ENCODE measurements at places on chromosomes 4 and X.

- DNase-seq = no peak
Measured at GRCh38 chr4:105208561-105208960, 61.9 kb downstream of the TET2 start.

- DNase-seq = no peak
Measured at GRCh38 chrX:93791304-93791703, 117.3 kb downstream of the FAM133A start.

DNA sequence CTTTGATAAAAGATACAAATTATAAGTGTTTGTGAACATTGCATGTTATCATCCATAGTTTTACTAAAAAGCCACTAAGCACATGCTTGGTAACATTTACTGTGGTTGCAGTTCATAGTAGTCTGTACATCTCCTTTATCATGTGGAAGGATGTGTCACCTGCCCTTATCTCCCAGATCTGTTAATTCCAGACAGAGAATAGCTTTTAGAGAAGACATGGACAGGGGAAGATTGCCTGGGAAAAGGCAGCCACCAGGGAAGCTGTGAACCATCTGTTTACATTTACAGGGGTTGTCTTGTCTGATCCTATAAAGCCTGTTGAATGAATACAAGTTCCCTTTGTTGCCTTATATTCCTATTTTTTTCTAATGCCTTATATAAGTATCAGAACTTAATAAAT, 396.0 kb downstream of the FAT4 start:
- DNase-seq = no peak

GRCh38 chrX:84064164-84064563, 123.8 kb downstream of the RPS6KA6 start:
- DNase-seq = no peak

DNA sequence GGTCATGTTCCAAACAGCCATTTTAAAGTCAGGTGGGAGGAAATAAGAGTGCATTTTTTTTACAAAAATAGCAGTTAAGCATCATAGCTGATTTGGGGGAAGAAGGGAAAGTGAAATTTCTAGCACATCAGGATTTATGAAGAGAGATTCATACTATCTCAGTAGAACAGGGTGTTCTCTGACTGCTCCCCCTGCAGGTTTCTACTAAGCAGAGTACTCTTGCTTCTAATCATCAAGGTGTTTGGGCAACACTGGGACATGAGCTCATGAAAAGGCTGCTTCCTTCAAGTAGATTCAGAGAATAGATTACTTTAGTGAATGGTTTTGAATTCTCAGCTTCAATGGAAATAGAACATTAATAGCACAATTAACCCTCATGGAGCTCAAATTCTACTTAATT, 591.4 kb upstream of the PCDH10 start:
- no peak for DNase-seq

DNA sequence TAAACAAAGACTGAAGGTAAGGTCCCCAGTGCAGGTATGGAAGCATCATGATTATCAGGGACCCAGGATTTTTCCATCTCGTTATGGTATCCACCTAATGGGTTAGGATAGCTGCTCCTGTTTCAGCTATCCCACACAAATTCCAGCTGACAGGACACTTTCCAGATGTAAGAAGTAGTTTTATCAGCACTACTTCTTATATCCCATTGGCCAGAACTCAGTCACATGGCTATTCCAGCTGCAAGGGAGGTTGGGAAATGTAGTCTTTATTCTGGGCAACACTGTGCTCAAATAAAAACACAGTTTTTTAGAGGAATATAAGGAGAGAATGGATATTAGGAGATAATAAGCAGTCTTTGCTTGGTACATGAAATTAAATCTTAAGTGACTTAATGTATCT, 96.7 kb downstream of the SRPX start:
- no peak for DNase-seq

DNA sequence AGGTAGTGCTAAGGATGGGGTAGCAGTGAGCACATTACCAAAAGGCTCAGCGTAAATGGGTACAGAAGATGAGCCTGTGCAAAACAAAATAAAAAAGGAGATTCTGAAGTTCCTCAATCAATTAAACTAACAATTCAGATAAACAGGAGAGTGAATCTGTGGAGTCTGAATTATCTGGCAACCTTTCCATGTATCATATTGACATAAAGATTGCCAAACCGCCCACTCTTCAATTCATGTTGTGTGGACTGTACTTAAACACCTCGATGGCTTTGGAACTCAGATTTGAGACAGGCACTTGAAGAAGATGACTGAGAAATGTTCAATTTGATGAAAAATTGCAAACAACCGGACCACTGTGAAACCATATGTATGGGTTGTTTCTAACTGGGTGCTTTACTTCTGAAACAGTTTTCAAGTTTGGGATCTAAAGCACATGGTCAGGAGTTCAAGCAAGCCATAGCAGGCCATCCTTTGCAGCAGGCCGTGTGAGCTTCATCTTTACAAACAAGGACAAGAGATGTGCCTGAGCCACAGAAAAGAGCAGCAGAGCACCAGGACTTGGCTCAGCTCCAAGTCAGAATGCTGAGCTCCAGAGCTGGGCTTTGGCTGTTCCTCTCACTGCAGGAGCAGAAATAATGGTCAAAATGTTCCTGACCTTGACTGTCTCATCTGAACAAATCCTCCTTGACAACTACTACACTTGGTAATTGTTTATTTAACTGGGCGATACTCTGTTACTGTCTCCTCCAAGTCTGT, 108.1 kb downstream of the MGST2 start:
- DNase-seq = no peak

DNA sequence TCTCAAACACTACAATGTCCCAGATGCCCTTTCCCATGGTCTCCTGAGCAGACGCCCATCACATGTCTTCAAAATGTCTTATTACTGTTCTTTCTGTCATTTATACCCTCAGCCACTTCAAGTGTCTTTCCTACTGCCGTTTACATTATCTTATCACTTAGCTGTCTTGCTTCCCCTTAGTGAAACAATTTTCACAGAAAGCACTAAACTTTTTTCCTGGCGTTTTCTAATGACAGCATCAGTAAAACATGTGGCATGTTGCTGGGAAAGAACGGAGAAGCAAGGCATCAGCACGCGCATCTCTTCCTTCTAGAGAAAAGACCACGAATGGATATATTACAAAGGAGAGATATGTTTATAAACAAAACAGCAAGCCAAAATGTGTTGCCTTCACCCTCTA, 189.7 kb upstream of the SLIT2 start:
- no peak for DNase-seq

DNA sequence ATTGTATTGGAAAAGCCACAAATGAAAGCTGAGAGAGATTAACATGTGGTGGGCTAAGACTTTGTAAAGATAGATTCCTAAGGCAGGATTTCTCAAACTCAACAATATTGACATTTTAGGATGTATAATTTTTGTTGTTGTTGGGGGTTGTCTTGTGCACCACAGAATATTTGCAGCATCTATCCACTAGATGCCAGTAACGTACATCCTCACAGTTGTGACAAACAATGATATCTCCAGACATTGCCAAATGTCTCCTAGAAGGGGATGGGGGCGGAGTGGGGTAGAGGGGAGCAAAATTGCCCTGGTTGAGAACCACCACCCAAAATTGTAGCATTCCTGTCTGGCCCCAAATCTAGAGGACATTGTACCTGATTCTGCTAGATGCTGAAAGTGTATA, 14.7 kb upstream of the CBR4 start:
- DNase-seq = no peak

DNA sequence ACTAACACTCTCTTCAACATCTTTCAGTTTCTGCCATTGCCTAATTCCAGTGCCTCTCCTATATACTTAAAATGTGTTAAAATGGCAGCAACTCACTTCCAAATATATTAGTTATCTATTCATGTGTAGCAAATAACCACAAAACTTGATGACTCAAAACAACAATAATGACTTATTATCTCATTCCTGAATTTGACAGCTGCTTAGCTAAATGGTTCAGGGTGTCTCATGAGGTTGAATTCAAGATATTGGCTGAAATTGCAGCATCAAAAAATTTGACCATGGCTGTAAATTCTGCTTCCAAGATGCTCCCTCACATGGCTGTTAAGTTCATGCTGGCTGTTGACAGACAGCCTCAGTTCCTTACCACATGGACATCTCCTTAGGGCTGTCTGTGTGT, 25.3 kb downstream of the PITX2 start:
- DNase-seq = no peak

GRCh38 chr4:128332081-128332480, 44.5 kb upstream of the PGRMC2 start:
- DNase-seq = no peak

DNA sequence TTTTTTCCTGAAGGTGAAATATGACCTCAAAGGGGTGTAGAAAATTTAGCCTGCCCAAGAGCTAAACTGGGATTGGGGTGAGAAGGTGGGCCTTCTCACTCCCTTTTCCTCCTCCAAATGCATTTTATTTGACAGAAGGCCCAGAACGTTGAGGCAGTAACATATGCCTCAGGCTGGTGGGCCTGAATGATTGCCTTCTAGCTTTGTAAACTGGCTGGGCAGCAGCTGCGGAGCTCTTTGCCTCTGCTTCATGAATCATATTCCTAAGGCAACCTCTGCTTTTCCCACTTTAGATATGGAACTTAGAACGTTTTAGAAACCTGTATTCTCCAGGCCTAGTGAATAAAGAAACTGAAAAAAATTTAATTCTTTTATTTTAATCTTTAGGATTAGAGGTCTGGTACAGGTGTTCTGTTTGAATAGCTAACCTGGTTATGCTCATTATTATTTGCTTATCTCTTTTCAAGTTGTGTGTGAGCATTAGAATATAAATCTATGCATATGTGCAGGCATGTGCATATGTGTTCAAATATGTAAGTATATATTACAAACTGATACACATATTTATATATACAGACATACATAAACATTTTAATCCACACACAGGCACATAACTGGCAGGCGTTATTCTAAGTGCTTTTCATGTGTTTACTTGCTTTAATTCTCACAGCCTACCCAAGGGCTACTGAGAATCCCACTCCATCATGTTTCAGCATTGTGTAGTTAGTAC, 11.5 kb downstream of the PRDM8 start:
- no peak for DNase-seq

DNA sequence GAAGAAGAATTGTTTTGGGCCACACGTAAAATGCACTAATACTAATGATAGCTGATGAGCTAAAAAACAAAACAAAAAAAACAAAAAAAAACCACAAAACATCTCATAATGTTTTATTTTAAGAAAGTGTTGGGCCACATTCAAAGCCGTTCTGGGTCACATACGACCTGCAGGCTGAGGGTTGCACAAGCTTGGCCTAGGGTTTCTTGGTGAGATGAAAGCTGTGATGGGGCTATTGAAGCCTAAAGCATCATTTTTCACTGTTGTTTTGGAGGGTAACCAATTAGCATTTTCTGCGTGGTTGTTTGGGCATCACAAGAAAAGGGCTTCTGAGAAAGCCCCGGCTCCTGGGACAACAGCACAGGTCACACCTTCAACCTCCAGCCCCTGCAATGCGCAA, 42.5 kb upstream of the ZNF157 start:
- no peak for DNase-seq

GRCh38 chr4:52863324-52863723, 1.2 kb downstream of the RASL11B start:
- no peak for DNase-seq

GRCh38 chr4:78569306-78569821, 17.8 kb downstream of the ANXA3 start:
- DNase-seq = no peak

- DNase-seq = no peak
Measured at GRCh38 chr4:87309625-87310024, 13.1 kb downstream of the HSD17B13 start.

DNA sequence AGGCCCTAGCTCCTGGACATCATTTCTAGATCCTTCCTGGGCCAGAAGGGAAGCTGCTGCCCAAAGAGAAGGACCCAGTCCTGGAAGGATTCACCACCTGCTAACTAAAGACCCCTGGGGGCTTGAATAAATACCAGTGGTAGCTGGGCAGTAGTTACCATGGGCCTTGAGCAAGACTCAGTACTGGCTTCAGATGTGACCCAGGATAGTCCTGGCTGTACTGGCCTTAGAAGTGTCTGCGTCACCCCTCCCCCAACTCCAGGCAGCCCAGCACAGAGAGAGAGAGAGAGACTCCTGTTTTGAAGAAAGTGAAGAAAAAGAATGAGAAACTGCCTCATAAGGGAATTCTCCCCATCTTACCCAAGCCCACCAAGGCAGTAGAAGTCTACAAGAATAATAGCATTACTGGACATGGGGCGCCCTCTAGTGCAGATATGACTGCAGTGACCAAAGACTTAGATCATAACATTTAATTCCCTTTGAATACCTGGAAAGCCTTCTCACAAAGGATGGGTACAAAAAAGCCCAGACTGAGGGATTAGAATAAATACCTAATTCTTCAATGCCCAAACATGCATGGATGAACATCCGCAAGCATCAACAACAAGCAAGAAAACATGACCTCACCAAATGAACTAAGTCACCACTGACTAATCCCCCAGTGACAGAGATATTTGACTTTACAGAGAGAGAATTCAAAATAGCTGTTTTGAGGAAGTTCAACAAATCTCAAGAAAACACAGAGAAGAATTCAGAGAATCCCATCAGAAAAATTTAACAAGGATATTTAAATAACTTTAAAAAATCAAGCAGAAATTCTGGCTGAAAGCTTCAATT, 171.8 kb downstream of the HNRNPD start:
- DNase-seq = peak; percentile 32

DNA sequence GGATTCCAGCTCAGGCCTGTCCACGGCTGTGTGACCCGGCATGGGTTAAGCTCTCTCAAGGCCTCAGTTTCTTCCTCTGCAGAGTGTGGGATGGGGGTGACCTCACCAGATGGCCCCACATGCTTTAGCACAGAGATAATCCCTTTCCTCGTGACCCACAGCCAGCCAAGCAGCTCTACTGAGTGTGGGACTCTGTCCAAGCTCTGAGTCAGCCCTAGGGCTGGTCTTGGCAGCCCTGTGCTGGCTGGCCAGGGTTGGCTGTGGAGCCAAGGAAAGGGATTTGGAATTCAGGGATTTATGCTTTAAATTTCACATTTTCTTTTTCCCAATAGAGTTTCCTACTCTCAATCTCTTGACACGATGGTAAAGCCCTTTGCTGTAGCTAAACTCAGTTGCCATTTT, 19.7 kb upstream of the SPON2 start:
- DNase-seq = no peak

DNA sequence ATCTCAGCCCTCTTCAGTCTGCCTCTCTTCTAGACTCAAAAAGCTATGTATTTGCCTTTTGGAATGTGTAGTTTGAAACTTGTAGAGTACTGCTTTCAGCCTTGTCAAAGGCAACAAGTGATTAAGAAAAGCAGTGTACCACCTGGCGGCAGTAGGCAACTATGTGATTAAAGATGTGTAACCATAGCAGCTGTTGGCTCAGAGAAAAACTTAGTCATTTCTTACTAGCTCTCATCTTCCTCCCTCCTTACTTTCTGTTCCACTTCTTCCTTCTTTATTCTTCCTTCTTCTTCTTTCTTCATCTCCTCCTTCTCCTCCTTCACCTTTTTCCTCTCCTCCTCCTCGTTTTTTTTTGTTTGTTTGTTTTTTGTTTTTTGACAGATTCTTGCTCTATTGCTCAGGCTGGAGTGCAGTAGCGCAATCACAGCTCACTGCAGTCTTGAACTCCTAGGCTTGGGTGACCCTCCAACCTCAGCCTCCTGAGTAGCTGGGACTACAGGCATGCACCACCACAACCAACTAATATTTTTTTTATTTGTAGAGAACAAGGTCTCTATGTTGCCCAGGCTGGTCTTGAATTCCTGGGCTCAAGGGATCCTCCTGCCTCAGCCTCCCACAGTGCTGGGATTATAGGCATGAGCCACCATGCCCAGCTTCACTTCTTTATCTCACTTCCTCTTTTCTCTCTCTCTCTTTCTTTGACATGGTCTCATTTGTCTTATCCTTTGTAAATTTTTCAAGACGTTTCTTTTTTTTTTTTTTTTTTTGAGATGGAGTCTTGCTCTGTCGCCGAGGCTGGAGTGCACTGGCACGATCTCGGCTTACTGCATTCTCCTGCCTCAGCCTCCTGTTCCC, 32.6 kb downstream of the ABHD18 start:
- no peak for DNase-seq

All from activated CD4-positive, alpha-beta T cell treated with anti-CD3 and anti-CD28 coated beads, Interleukin-2, amount 50 U/mL, for 24 hours (primary cell).